Bone marrow (tissue), 2 donors: ENCODE measurements at places on chromosomes 6 and 20.
A peak's percentile ranks its signal among the peaks of the same experiment; 100 is the strongest.

- no peak for DNase-seq
Observed at GRCh38 chr6:80488190-80488589, 381.7 kb downstream of the BCKDHB start.

- DNase-seq, result no peak
Observed at GRCh38 chr20:46622165-46622564, 29.1 kb downstream of the SLC13A3 start.

- DNase-seq, result no peak
Observed at GRCh38 chr6:42396720-42397119, 55.0 kb downstream of the TRERF1 start.

- DNase-seq, result no peak
Observed at GRCh38 chr20:41407607-41408006, 41.0 kb upstream of the EMILIN3 start.

DNA sequence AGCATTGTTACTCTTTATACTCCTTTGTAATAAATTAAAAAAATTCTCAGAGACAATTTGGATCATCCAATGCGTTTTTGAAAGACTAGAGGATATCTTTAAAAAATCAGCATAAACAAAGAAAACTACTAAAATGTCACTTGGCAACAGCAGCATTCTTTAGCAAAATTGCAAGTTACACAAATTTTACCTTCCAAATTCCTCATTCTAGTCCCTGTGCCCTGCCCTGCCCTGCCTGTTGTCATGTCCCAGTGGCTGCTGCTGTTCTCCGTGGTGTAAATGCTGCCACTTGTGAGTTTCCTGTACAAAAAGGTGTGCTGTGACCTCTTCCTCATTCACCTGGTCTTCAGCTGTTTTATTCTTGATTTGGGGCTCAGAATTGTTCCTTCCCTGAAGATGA, 83.2 kb downstream of the CDC5L start:
- no peak for DNase-seq

DNA sequence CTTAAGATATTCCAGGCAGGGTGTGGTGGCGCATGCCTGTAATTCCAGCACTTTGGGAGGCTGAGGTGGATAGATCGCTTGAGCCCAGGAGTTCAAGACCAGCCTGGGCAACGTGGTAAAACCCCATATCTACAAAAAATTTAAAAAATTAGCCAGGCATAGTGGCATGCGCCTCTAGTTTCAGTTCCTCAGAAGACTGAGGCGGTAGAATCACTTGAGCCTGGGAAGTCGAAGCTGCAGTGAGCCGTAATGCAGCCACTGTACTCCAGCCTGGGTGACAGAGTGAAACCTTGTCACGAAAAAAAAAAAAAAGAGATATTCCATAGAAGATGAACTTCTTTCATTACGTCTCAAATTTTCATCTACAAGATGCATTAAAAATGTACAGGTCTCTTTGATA, 46.7 kb upstream of the ISM1 start:
- DNase-seq, result no peak

GRCh38 chr6:39209360-39209811, 19.9 kb downstream of the KCNK5 start:
- no peak for DNase-seq

DNA sequence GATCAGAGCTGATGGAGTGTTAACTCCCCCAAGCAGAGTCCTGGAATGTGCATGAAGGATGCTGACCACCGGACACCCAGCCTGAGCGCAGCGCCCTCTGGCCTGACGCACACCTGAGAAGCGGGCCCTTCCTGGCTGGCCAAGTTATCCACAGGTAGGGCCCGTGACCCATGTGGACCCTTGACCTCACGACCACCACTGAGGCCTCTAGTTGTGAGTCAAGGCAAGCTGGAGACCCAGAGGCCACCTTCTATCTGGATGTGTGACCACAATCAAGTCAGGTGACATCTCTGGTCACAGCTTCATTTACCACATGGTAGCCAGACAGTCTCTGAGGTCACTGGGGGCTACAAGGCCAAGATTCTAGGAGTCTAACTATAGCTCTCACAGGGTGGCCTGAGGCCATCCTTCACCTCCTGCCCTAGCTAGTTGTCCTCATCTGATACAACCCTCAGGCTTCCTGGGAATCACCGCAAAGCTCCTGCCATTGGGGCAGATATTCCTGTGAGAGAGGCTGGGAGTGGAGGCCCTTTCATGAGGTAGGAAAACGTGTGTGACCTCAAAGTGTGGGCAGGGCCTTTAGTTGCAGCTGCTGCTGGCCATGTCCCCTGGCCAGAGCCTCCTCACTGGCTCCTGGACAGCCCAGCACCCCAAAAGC, 53.1 kb downstream of the DSTN start:
- no peak for DNase-seq

DNA sequence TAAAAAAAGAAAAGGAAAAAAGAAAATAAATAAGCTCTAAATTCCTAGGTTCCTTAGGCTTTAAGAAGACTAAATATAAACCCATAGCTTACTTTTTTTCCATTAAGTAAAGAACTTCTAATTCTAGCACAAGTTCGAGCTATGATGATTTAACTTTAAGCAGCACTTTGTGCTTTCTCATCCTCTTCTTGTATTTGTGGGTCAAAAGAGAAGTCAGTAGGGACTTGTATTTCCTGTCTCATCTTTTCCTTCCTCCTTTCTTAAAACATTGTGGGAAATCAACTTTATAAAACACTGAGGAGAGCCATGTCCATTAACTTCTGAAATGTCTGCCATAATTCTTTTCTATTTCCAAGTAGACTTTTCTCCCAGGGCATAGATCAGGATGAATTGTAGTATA, 637.7 kb upstream of the CITED2 start:
- no peak for DNase-seq

DNA sequence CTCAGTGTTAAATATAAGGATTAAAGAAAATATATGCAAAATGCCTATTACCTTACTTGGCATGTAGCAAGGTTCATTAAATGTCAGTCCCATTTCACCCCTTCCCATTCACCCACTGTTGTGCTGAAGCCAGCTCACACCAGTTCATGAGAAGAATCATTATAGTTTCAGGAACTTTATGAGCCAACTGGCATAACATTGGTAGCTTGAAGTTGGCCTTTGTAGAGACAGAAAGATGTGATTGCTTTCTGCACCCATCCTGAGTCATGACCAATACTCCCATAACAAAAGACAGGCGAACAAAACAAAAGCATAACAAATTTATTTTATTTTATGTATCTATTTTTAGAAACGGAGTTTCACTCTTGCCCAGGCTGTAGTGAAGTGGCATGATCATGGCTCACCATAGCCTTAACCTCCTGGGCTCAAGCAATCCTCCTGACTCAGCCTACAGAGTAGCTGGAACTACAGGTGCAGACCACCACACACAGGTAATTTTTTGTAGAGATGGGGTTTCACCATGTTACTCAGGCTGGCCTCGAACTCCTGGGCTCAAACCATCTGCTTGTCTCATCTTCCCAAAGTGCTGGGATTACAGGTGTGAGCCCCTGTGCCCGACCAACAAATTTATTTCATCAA, 17.6 kb upstream of the IER3 start:
- DNase-seq, result no peak

DNA sequence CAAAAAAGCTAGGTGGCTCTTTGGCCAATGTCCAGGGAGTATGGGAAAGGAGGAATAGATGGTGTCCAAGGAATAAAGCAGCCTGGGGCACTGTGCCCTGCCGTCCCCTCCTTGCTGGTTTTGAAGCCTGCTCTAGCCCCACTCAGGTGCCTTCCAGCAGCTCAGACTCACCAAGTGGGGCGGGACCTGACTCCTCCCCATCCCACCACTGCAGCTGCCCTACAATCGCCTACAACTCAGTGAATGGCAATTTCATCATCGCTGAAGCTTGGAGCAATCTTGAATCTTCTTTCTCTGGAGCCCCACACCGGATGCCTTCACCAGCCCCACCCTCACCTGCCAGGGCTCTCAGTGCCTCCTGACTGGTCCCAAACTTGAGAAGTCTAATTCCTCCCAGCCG, 56.4 kb upstream of the NXT1 start:
- no peak for DNase-seq

GRCh38 chr6:130558131-130558530, 192.3 kb downstream of the TMEM200A start:
- DNase-seq, result no peak

DNA sequence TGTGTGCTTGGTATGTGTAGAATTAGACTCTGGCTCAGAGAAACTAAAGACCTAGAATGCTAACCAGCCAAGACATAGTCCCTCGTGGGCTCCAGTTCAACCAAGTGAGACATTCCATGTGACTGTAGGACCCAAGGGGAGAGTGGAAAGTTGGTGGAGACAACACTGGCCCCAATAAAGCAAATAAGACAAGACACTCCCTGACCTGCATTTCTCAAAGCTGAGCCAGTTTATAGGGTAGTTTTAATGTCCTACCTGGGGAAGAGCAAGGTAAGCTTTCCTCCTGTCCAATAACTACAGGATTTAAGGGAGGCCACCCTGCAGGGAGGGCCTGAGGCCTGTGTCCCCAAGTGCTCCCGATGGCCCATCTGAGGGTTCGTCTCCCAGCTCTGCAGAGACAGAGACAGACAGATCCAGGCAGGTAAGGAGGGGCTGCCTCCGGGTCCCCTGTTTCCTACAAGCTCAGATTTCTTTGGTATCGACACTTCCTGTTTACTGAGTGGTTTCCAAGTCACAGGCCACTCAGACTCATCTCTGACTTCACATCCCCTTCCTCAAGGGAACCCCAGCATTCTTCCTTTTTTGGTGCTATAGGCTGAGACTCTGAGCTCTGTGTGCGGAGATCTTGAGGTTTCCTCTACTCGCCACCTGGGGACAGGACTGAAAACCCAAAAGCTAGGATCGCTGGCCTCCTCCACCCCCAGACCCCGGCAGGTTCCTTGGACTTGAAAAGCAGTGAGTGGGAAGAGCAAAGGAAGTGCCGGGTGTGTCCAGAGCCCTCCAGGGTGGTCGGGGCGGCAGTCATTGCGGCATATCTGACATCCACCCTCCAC, 92.4 kb downstream of the PRND start:
- DNase-seq, result peak; percentile 71

GRCh38 chr20:2708665-2709064, 16.1 kb downstream of the EBF4 start:
- DNase-seq, result no peak

DNA sequence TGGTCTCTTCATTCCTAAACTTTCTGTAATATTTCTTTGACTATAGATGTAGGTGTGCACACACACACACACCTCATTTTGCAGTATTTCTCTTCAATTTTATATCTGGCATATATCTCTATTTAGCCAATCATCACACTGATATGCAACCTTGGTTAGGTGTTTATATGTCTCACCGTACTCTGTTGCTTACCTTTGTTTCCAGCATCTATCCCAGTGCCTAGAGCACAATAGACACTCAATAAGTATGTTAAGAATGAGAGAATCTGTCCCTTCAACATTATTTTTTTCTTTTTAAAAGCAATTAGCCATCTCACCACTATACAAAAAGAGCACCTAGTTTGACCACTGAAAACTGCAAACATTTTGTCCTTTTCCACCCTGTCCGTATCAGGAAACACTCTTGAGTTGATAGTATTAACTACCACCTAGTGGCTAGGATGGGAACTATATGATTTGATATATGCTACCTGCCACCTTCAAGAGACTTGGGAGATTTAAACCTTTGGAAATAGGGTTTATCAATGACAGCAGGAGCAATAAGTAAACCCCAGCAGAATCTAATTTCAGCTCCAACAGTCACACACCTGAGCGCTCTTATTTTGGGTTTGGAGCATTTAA, 48.7 kb upstream of the RSPO3 start:
- DNase-seq, result no peak
